ENCODE measurements at places on chromosomes 2 and 18. TPM values are rescaled to one million over a fixed set of nuclear protein-coding genes. Genes with fewer than 3 reads are reported as not detected.

Gene RAB6C
- not detected for total RNA-seq

Gene KLHL14
- total RNA-seq, result 0.67 TPM

Gene XIRP2
- total RNA-seq, result not detected

Gene ZNF396
- 3.2 TPM for total RNA-seq

Gene SCN3A
- total RNA-seq, result 39.8 TPM

Gene KIF1A
- 2.4 TPM for total RNA-seq

Gene TCF23
- total RNA-seq, result 0.07 TPM

Gene ITPRIPL1
- 0.52 TPM for total RNA-seq

Data from motor neuron (in vitro differentiated cells).